ENCODE measurements at places on chromosomes 16 and 17.
A peak's percentile ranks its signal among the peaks of the same experiment; 100 is the strongest.

DNA sequence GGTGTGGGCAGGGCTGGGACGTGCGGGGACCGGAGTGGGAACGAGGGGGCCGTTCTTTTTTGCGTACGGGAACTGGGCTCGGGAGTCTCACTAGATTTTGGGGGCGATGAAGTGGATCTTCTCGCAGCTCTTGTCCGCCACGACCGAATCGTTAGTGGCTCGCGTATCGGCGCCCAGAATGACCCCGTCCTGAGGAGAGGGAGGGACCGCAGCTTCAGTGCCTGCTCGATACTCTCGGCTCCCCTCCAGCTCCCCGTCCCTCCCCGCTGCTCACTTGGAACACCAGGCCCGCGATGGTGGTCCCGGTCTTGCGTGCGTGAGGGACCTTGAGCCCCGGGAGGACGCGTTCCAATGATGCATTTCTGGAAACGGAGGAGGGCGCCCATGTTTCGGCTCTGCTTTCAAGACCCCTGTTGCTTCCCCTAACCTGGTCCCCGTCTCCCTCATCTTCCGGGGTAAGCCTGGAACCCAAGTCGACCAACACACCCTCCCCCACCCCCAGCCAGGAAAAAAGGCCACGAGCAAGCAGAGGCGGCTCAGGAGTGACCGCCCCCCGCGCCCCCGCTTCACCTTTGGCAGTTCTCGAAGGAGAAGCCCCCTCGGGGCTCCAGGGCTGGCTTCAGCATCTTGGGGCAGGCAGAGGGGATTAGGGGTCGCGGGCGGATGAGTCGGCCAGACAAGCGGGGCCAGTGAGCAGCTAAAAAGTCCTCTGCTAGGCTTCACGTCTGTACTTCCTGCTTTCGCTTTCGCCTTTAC lies at the start of gene PSMB10:
Gene PSMB10, minus strand, starts transcription at position 727 of the 756 bp plus-strand sequence. Its CDS starts 101 bp downstream, at position 626.
- DNase-seq = peak; percentile 79

DNA sequence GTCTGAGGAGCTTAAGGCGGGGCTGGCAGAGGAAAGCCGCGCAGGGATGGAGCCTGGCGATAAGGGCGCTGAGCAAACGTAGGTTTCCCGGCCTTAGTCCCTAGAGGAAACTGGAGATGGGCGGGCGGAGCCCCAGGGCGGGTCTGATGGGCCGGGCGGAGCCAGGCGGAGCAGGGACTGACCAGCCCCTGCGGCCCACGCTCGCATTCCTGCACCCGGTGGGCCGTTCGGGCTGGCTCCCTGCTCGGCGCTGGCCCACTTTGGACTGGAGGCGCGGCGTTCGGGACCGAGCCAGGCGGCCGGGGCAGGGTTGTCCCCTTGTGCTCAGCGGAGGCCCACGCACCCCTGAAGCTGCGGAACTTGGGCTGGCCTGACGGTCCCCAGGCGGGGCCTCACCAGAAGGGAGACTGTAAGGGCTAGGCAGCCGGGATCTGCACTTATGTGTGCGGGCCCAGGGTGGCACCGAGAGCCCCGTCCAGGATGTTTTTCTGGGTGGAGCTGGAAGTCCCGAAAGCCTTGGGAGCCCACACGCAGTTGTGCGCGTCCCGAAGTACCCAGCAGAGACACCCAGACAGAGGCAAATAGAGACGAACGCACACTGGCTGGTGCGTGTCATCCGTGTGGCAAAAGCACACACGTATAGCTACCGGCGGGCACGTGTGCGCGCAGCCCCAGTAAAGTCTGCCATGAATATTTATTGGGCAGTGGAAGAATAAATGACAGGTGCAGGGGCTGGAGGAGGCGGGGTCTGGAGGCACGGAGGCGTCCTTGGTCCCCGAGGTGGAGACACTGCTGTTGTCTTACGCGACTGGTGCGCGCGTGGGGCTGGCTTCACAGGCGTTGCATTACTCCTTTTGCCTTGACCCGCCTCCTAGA lies 1.4 kb downstream of the PYDC1 start:
- peak; percentile 95 for DNase-seq

GRCh38 chr16:72975809-72976437 lies 72.0 kb downstream of the ZFHX3 start:
- DNase-seq = no peak

DNA sequence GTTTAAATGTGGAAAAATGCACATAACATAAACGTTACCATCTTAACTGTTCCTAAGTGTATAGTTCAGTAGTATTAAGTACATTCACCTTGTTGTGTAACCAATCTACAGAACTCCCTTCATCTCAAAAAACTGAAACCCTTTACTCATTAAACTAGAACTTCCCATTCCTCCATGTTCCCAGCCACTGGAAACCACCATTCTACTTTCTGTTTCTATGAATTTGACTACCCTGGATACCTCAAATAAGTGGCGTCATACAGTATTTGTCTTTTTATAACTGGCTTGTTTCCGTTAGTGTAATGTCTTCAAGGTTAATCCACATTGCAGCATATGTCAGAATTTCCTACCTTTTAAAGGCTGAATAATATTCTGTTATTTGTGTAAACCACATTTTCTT lies 38.2 kb downstream of the NF1 start:
- no peak for DNase-seq

GRCh38 chr17:72635034-72635635 lies 457.4 kb downstream of the SLC39A11 start:
- DNase-seq = no peak

- peak; percentile 63 for DNase-seq
Measured at GRCh38 chr16:77660311-77660710, 62.0 kb upstream of the NUDT7 start.

GRCh38 chr16:10552998-10553491 lies 27.4 kb downstream of the EMP2 start:
- peak; percentile 86 for DNase-seq

GRCh38 chr17:43453331-43453812 lies 30.4 kb upstream of the DHX8 start:
- DNase-seq = no peak
